Stimulated activated CD4-positive, alpha-beta T cell treated with anti-CD3 and anti-CD28 coated beads, Interleukin-12 subunit alpha, Interleukin-12 subunit beta, amount 100 ng/mL, for 24 hours (primary cell): ENCODE measurements at places on chromosomes 16 and 17.

DNA sequence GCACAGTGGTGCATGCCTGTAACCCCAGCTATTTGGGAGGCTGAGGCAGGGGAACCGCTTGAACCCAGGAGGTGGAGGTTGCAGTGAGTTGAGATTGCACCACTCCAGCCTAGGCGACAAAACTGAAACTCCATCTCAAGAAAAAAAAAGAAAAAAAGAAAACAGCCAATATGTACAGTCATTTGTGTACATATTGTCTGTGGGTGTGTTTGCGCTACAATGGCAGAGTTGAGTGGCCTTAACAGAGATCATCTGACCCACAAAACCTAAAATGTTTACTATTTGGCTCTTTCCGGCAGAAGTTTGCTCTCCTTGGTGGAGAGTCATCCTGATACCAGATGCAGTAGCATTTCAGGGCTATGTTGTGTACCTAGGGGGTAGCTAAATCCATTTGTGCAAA lies 57.9 kb downstream of the ARSG start:
- DNase-seq, result no peak

DNA sequence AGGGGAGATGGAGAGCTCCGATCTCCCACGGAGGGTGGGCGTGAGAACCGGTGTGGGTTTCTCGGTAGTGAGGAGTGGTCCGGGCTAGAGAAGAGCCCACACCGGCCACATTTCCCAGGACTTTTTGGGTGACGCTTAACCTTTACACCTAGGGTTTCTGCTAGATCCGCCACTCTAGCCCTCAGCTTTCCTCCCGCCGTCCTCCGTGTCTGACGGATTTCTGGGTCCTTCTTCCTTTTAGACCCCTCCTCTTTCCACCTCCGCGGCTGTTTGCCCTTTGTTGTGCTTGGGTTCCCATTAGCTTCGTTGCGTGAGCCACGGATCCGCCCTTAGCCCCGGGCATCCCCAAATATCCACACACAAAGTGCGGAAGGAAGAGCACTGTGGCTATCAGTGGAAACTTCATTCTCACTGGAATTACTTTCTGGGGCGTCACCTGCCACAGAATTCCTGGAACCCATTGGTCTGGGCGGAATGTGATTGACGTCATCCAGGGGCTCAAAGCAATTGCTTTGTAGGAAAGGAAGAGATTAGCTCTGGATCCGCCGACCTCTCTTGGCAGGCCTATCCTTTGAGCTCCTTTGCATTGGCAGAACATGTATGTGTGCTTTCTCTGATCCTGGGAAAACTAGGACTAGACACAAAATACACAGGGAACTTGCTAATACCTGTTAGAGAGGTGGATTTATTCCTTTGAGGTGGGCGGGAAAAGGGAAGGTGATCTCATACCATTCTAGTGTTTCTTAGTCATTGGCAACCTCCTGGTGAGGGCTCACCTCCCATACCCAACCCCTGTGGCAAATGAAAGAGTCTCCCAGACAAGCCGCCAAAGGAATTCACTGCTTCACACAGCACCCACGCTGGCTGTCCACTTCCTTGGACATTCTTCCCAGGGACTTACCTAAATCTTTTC lies 654 bp downstream of the TNFAIP1 start:
- no peak for DNase-seq

- DNase-seq, result no peak
Measured at GRCh38 chr16:14365200-14365851, 264.7 kb downstream of the PARN start.

DNA sequence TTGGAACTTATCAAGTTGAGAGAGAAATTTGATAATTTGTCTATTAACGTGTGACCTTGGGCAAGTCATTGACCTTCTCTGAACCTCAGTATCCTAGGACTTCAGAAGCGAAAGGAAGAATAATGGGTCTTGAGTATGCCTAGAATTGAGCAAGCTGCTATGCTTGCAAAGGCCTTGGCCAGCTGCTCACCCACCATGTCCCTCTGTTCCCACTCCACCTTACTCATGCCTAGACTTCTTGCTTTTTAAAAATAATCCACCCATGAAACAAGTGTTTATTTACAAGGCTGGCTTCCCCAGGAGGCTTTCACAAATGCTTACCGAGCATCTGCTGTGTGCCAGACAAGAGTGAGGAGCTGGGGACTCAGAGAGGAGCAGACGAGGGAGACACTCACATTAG lies 590.6 kb downstream of the MAF start:
- no peak for DNase-seq

DNA sequence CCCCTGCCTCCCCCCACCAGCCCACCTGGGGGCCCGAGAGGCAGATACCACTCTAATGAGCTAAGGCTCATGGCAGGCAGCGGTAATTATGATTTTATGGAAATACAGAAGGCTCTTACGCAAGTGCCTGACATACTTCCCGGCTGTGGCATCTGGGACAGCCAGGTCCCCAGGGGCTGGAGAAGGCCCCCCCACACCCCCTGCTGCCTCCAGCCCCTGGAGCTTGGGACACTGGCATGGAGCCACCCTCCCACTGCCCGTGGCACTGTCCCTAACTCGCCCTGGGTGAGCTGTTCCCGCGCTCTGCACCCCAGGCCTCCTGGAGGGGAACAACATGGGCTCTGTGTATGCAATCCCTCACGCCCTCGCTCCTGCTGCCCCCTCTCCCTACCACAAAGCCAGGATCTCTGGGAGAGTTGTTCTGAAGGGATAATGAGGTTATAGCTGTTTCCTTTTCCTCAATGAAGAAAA lies 5.4 kb upstream of the STAC2 start:
- no peak for DNase-seq

DNA sequence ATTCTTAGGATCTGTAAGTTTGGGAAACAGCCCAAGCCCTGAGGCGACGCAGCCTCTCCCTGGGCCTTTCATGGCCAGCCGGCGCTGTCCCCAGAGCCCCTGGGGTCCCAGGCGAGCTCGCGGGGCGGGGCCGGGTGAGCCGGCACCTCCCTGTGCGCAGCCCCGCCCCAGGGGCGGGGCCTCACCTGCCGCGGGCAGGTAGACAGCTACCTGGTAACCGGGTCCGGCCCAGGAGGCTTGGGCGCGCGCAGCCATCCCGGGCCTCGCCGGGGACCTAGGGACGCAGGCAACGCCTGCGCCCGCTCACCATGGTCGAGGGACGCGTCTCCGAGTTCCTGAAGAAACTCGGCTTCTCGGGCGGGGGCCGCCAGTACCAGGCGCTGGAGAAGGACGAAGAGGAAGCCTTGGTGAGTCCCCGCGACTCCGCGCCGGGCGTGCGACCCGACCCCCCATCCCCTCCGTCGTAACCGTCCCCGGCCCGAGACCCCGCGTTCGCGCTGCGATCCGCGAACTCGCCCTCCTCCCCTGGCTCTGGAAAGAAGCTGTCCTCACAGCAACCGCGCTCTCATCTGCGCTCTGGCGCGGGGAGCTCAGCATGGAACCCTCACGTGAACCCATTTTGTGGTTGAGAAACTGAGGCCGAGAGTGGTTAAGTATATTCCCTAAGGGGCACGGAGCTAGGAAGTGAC lies at the start of gene ATP2C2:
Gene ATP2C2 (plus strand): TSS at position 231 of the 689 bp plus-strand sequence. CDS start 78 bp downstream, at position 309.
- no peak for DNase-seq

DNA sequence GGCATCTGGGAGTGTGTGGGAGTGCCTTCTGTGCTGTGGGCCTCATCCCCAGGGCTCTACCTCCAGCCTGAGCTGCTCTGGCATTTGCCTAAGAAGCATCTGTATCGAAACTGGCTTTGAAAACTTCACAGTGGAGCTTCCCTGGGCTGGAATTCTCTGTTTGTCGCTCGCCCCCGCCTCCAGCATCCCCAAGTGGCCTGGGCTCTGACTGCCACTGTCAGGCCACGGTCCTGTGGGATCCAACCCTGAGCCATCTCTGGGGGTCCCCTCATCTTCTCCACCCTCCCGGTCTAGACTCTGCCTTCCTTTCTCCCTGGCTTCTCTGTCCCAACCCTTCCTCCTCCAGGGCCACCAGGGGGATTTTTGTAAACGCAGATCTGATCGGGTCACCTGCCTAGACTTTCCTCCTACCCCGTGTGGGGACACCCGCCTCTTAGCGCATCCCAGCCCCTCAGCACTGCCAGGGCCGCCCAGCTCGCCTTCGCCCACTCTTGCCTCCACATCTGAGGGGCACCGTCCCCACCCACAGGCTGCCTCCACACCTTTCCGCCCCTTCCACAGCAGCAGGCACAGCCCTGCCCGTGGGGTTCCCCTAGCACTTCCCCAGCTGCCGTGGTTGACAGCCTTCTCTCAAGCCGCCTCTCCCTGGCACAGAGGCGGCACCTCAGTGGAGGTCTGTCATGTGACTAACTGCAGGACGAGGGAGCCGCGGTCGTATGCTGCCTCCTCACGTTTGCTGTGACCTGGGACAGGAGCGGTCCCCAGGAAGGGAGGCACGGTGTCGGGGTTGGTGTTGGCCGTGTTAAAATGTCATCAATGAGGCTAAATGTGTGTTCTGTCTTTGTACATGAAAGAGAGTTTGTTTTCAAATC lies 12.0 kb downstream of the TBC1D24 start:
- DNase-seq, result peak; percentile 50

DNA sequence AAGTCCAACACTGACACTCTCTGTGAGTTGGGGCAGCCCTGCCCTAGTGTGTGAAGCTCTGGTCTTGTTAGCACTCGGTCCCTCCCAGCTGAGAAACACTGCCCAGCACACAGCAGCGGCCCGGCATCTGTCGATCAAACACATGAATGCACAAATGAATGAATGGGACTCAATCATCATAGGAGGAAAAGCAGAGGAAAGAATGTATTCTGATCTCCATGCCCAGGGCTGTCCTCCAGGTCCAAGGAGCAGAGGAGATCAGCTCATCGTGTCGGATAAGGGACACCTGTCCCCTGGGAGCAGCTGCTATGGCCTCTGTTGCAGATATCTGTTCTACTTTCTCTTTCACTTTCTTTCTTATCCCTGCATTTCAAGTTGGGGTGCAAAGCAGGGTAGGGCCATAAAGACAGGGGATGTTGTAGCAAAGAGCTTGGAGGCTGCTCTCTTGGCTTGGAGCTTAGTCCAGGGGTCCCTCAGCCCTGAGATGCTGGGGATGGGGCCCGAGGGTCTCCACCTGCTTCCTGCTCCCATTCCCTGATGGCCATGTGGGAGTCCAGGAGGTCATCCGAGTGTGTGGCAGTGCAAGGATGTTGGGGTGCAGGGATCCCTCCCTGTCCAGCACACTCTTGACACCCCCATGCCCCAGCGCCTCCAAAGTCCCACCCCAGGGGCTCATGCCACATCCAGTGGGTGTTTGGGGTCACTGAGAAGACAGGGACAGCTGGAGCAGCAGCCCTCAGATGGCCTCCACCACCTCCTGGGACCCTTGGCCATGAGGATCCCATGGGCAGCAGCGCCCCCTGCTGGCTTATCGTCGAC lies 88.2 kb downstream of the IRF8 start:
- DNase-seq, result no peak

DNA sequence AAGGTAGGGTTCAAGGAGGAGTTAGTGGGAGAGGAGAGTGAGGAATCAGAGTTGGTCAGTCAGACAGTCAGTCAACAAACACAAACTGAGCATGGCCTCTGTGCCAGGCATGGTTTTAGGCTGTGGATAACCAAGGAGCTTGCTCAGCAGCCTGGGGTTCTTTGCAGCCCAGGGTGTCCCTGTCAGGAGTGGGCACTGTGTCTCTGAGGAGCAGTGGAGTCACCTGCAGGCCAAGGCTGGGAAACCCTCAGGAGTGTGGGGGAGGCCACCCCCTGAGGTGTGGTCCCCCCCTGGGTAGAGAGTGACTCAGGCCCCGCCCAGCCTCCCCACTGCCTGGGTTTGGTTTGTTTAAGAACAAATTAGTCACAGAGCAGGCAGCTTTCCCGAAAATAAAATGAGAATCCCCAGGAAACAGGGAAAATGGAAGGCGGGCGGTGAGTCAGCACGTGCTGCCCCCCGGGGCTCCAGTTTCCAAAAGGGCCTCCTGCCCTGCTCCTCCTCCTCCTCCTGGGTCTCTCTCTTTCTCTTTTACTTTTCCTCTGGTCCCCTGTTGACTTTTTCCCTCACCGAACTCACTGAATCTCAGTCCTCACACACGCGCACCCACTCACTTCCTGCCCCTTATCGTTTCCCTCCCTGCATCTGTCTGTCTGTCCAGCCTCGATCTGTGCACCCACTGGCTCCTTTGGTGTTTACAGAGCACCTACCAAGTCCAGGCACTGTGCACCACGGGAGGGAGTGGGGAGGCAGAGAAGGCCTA lies 44.3 kb downstream of the SOCS3 start:
- peak; percentile 61 for DNase-seq

- no peak for DNase-seq
Measured at GRCh38 chr16:49352892-49353291, 20.7 kb upstream of the C16orf78 start.

DNA sequence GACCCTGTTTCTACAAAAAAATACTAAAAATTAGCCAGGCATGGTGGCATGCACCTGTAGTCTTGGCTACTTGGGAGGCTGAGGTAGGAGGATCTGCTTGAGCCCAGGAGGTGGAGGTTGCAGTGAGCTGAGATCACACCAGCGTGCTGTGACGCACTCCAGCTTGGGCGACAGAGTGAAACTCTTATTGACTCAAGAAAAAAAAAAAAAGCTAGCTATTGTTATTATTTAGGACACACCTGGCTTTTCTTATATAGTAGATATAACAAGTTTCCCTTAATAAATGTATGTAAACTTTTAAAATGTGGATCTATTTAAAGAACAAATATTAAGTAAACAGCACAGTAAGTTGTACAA lies 1.8 kb downstream of the RABEP2 start:
- DNase-seq, result no peak

GRCh38 chr17:48297825-48298224 lies 132.2 kb downstream of the SKAP1 start:
- no peak for DNase-seq

DNA sequence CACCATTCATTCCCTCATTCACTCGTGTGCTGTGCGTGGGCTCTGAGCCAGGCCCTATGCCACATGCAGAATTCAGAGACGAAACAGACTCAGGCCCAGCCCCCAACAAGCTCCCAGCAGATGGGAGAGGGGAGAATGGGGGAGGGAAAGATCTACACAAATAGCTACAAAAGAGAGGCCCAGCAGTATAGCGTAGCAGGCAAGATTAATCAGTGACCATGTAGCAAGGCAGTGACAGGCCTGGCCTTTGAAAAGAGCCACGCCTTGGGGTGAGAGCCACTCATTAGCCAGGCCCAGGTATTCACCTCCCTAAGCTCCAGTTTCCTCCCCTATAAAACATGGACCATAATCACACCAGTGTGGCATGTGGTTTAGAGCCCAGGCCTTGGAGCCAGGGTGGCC lies 16.4 kb upstream of the KRT19 start:
- DNase-seq, result no peak

- DNase-seq, result no peak
Measured at GRCh38 chr16:19245326-19245925, 40.1 kb upstream of the CLEC19A start.

GRCh38 chr16:84144209-84144858 lies 643 bp downstream of the HSDL1 start:
- DNase-seq, result peak; percentile 23

- no peak for DNase-seq
Measured at GRCh38 chr16:23156946-23157460, 7.8 kb upstream of the USP31 start.

GRCh38 chr17:44210342-44211192 lies 8.9 kb downstream of the UBTF start:
- peak; percentile 85 for DNase-seq
